AG10803 (cell line): ENCODE measurements at places on chromosomes 3 and 15.
A peak's percentile ranks its signal among the peaks of the same experiment; 100 is the strongest.

DNA sequence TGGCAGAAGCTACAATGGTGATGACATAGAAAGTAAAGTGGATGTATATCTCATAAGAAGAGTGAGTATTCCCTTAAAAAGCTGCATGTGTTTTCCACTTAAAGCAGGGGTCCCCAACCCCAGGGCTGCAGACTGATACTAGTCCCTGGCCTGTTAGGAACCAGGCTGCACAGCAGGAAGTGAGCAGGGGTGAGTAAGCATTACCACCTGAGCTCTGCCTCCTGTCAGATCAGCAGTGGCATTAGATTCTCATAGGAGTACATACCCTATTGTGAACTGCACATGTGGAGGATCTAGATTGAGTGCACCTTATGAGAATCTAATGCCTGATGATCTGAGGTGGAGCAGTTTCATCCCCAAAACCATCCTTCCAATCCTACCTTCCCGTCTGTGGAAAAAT is 126.1 kb upstream of the CMC1 start:
- no peak for DNase-seq

- DNase-seq, result no peak
Measured at GRCh38 chr3:24136624-24137310, 191.7 kb downstream of the NR1D2 start.

- peak; percentile 72 for DNase-seq
Measured at GRCh38 chr15:40746916-40747418, 8.1 kb downstream of the RMDN3 start.

GRCh38 chr15:80265021-80265420 is 13.0 kb upstream of the CTXND1 start:
- DNase-seq, result no peak

DNA sequence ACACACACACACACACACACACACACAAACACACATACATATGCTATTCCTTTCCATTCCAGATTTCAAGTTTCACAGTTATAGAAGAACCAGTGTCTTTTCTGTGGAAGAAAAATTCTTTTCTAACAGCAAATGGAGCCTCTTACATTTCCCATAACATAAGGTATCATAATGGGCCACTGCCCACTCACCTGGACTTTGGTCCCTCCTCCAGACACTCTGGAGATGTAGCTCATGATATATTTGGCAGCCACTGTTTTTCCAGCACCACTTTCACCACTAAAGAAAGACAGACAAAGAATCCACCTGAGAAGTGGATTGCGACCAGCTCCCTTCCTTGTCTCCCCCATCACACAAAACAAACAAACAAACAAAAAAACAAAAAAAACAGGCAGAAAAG is 29.8 kb downstream of the LDHAL6B start:
- no peak for DNase-seq

- DNase-seq, result no peak
Measured at GRCh38 chr3:34533451-34533850, 735.0 kb downstream of the PDCD6IP start.

GRCh38 chr15:33454346-33454745 is 143.6 kb downstream of the RYR3 start:
- DNase-seq, result no peak

- peak; percentile 28 for DNase-seq
Measured at GRCh38 chr3:114902691-114903101, 244.4 kb downstream of the ZBTB20 start.

DNA sequence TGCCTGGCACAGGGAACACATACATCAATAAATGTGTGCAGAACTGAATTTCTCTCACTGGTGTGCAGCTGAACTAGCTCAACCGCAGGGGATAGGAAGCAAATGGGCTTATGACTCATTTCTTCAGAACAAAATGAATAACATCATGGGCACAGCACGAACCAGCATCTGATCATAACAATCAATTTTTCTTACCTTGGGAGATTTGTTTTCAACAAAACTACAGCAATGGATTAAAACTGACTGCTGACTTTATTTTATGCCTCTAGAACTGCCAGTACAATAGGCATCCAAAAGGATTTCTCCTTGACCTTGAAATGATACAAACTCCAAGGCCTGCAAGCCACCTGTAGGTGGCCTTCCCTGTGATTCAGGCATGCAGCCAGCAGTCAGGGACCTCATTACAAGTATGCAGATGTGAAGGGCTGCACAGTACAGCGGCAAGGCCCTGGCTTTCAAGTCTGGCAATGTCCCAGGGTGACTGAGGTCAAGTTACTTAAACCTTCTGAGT is 26.1 kb downstream of the TAMM41 start:
- DNase-seq, result peak; percentile 51

DNA sequence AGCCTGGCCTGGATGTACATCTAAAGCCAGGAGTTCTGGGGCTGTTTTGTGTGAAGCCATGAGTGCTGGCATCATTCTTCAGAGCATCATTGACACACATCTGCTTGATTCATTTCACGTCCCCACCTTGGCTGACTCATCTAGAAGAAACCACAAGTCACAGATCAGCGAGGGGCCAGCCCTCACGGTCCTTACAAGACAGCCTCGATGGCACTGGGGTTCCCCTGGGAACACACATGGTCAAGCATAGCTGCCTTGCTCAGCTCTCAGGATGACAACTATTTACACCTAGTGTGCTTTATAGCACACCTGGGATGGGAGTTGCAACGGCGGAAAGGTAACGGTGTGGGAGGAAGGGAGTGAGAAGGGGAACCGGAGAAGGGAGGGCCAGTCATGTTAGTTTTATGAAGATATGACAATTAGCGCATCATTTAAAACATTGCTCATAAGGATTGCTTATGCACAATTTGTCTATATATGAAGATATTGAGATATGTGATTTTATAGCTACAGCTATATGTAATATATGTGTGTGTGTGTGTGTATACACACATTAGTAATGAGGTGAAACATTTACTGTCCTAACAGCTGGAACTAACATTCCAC is 227.1 kb downstream of the RPLP1 start:
- no peak for DNase-seq

GRCh38 chr15:100263721-100264455 is 77.9 kb downstream of the ADAMTS17 start:
- DNase-seq, result no peak

GRCh38 chr15:46177219-46177618 is 542.4 kb downstream of the SQOR start:
- DNase-seq, result no peak

- DNase-seq, result peak; percentile 4
Measured at GRCh38 chr3:76131396-76132153, 346.2 kb upstream of the ZNF717 start.

GRCh38 chr3:42022355-42022754 is 60.5 kb upstream of the ULK4 start:
- no peak for DNase-seq

GRCh38 chr3:84904212-84904611 is 54.6 kb upstream of the CADM2 start:
- no peak for DNase-seq

DNA sequence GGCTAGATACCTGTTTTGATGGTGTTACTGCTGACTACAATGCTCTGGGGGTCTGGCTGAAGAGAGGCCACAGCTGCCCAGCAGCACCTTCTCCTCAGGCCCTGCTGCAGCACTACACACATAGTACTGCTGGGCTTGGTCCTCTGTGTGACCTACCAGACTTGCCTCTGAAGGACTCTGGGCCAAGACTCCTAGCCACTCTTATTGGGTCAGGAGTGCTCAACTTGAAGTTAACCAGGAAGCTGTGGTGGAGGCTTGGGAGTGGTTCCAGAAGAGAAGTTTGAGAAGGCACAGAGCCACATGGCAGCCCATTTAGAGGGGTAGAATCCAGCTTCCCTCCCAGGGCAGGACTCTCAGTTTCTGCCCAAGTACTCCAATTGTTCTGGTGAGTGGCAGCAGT is 16.6 kb downstream of the ELP6 start:
- no peak for DNase-seq

DNA sequence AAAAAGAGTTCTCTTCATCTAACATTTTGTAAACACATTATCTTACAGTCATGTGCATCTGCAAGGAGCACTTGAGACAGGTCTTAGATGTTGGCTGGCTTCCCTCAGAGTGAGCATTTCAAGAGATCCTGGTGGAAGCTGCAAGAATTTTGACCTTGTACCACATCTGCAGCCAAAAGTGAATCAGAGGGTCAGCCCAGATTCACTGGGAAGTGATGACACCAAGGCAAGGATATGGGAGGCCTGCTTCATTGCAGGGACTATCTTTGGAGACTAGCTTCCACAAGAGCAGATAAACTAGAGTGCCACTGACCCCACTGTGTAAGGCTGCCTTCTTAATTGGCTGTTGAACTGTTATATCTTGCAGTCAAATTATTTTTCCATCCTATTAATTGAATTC is 21.3 kb upstream of the GADL1 start:
- peak; percentile 40 for DNase-seq

DNA sequence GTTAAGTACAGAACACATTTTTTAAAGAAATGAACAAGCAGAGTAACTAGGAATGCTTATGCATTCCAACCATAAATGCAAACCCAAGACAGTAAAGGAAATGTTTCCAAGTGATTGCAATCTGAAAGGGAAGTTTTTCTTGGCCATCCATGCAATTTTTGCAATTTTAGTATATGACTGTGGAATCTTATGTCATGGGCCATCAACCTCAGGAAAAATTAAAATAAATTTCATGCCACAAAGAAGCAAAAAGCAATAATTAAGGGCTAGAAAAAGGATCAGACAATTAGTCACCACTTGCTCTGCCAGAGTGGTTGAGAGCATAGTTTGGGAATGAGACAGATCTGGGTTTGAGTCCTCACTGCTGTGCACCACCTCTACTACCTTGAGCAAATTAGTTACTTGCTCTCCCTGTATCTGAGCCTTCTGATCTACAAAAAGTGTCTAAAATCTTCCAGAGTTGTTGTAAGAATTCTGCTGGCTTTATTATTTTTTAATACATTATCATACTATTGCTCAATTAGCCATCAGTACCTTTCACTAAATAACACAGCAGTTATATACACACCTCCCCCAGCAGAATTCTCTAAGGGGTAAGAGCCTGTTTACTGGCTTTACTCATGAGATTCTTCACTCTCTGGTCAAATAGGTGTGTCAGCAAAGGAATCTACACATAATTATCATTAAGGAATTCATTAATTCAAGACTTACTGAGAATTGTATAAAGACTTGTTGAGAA is 49.7 kb upstream of the FBN1 start:
- peak; percentile 97 for DNase-seq
